ENCODE measurements at places on chromosomes 16 and 17.
A peak's percentile ranks its signal among the peaks of the same experiment; 100 is the strongest.

- no peak for DNase-seq
Observed at GRCh38 chr17:72771734-72772133, 320.8 kb downstream of the SLC39A11 start.

GRCh38 chr17:4973256-4974114 lies 5.9 kb upstream of the SPAG7 start:
- DNase-seq: no peak

- no peak for DNase-seq
Observed at GRCh38 chr17:81502471-81503017, 10.1 kb downstream of the ACTG1 start.

- DNase-seq: no peak
Observed at GRCh38 chr17:58703137-58703915, 10.9 kb downstream of the RAD51C start.

GRCh38 chr16:87864331-87864989 lies 4.8 kb downstream of the SLC7A5 start:
- no peak for DNase-seq

DNA sequence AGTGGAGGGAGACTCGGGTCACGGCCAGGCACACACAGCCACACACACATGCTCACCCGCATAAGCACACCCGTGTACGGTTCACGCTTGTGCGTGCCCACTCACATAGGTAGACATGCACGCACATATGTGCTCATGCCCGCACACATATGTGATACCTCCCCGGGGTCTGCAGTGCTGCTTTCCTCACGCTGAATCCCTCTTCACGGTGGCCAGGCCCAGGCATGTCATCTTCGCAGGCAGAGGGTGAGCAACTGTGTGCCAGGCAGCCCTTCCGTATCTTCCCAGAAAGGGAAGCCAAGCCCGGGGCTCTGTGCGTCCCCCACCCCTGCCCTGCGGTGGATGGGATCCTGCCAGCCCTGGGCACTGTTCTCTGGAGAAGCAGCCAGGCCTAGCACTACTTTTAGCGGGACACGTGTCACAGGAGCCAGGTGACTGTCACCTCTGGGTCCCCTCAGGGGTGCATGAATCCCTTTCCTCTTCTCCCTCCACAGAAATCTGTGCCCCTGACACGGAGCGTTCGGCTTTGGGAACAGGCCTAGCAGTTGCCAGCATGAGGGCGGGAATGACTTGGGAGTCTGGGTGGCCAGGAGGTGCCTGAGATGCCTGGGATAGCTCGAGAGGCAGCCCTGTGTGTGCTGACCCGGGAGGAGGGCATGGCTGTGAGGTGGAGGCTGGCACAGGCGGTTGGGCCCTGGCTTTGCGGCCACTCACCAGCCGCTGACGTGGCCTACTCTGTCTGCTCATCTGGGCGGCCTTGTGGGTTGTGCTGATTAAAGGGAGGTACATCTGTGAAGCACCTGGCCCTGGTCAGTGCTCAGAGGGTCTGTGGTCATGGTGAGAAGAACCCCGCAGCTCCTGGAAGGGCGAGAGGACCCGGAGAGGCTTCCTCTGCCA lies 47.5 kb downstream of the BAIAP2 start:
- DNase-seq: no peak

DNA sequence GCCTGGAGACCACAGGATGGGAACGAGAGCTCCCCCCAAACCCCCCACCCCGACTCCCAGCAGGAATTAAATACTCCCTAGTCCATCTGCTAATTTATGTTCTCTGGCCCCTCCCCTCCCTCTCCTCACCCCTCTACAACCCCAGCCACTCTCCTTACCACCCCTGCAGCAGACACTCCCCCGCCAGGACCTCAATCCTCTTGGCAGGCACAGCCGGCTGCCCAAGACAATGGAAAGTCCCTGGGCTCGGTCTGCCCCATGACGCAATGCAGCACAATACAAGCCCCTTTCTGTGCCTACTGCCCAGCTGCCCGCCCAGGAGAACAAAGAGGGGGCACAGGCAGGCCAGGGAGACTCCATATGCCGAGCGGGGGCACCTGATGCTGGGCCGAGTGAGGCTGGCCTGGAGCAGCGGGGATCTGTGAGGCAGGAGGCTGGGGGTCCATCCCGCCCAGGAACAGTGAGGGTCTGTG lies 30.3 kb upstream of the CDC42EP4 start:
- DNase-seq: no peak

DNA sequence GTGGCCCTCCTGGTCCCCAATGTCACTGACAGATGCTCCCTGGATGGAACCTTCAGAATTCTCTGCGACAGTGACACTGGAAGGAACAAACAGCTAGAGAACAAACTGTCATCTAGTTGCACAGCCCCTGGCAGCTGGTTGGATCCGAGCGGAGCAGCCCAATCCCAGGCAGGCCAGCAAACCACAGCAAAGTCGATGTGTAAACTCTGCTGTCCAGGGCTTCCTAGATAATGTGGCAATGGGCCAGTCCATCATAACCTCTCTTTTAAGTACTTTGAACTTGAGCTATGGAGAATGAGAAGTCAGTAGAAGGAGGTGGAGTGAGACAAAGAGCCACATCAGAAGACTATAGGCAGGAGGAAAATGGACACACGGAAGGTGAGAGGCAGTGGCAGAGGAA lies 323.0 kb downstream of the CBLN1 start:
- no peak for DNase-seq

GRCh38 chr16:87626905-87627304 lies 24.6 kb downstream of the JPH3 start:
- no peak for DNase-seq

GRCh38 chr17:50867363-50868139 lies 1.4 kb upstream of the TOB1 start:
- DNase-seq: peak; percentile 88

- no peak for DNase-seq
Observed at GRCh38 chr16:12406158-12406557, 397.5 kb downstream of the CPPED1 start.

DNA sequence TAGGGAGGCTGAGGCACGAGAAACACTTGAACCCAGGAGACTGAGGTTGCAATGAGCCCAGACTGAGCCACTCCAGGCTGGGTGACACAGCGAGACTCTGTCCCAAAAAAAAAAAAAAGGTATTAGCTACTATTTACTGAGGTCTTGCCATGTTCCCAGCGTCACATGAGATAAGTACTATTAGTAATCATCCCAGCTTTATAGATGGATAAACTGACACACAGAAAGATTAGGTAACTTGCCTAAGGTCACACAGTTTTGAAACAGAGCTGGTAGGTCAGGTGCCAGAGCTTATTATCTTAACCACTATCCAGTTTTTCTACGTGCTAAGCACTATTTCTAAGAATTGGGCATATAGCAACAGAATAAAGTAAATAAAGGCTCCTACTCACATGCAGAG lies 51.6 kb downstream of the TEX14 start:
- DNase-seq: no peak

DNA sequence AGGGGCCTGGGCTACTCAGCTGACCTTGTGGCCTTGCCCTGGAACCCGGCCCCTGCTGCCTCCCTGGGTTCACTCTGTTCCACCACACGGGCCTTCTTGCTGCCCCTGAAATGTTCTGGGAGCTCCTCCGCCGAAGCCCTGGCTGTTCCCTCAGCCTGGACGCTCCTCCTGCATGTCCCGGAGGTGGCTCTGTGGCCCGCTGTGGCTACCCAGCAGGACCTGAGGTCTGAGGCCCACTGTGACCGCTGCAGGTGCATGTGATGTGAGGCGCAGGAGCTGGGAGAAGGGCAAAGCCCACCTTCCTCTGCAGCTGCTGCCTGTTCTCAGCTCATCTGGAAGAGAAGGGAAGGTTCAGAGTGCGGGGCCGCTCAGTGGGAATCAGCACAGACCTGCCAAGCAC lies 38.9 kb upstream of the ACSF3 start:
- no peak for DNase-seq

DNA sequence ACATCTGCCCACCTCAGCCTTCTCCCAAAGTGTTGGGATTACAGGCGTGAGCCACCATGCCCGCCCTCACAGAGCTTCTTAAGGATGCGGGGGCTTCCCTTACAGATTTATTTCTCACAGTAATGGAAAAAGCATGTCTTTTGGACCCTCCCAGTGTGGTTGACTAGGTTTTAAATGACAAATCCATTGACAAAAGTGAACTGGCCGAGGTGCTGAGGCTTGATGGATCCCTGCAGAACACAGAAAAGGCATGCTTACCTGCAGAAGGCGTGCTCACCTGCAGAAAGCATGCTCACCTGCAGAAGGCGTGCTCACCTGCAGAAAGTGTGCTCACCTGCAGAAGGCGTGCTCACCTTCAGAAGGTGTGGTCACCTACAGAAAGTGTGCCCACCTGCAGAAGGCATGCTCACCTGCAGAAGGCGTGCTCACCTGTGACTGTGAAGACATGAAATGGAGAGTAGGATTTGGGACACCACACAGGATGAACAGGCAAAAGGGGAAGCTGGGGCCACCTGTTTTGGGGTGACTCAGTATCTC lies 15.1 kb upstream of the BBS2 start:
- DNase-seq: no peak

DNA sequence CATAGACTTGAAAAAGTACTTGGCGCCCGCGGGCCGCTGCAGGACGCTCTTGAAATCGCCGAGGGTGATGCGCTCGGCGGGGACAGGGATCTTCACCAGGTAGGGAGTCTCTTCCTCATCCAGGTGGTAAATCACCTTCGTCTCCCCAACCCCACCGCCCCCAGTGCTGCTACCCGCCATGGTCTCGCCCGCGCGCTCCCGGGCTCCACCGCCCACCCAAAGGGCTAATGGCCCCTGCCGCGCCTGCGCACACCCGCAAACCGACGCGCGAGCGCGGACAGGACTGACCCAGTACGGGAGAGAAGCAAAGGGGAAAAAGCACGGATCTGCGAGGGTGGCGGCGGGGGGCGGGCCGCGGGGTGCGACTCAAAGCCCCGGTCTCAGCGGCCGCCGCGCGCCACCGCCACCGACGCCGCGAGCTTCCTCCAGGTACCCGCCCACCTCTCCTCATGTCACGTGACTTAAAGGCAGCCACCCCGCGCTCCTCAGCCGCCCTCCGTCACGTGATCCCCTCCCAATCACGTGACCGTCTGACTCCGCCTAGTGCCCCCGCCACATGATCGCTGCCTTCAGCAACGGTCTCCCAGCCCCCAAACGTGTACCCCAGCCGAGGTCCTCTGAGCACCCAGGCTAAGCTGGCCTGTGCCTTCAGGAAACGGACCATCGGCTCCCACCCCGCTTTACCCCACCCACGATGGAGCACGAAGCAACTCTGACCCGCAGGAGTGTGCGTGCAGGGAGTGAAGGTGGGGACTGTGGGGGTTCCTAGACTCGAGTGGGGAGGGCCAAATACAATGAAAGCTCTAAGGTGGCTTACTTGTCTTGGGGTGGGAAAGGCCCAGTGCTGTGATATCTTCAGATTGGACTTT lies at the start of gene DVL2:
TSS of gene DVL2 (minus strand) at position 435 of the 869 bp plus-strand sequence. CDS start at position 180, 255 bp downstream.
- DNase-seq: peak; percentile 94

DNA sequence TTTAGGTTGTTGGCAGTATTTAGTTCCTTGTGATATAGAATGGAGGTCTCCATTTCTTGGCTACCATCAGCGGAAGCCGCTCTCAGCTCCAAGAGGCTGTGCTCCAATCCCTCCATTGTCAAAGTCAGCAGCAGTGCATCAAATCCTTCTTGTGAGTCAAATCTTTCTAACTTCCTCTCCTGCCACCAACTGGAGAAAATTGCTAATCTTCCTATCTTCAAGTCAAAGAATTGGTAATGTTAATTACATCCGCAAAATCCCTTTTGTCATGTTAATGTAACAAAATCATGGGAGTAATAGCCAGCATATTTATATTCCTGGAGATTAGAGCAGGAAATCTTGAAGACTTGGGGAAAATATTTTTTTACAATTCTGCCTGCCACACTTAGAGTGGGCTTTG lies 436.4 kb upstream of the DYNLRB2 start:
- DNase-seq: no peak

DNA sequence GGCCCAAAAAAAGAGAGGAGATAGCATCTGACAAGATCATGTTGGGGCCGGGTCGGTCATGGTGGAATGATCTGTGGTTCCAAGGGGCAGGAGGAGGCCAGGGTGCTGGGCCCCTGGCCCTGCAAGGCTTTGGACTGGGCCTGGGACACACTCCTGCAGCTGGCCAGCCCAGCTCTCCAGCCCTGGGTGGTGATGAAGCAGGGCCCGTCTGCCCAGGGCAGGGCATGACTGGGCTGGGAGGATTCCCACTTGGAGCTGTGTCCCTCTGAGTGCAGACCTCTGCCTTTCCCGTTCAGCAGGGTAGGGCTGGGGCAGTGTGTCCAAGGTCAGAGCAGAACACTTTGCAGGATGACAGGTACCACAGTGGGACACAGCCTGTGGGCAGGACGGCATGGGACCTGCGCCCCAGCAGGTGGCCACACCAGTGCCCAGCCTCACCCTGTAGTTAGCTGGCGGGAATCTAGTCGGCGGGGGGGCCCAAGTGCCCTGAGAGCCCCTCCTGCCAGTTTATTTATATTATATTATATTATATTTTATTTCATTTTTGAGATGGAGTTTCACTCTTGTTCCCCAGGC lies 27.6 kb upstream of the MYO15B start:
- no peak for DNase-seq

DNA sequence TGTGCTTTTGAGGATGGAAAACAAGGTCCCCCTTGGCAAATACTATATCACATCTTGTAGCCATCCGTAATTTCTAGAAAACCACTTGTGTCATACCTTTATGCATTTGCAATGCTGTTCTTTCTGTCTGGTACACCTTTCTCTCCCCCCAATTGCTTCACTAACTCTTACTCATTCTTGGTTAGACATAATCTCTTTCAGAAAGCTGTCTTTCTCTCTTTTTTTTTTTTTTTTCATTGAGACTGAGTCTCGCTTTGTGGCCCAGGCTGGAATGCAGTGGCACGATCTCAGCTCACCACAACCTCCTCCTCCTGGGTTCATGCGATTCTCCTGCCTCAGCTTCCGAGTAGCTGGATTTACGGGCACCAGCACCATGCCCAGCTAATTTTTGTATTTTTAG lies 94.9 kb upstream of the C17orf78 start:
- no peak for DNase-seq
